ENCODE measurements at places on chromosomes 2 and 18.
A peak's percentile ranks its signal among the peaks of the same experiment; 100 is the strongest.

- peaks cover 5% of the 10 kb centered on the region for H3K27me3 ChIP-seq
- no peak overlapping the region for H3K27ac ChIP-seq
- DNase-seq = no peak
- H3K4me3 ChIP-seq = no peak overlapping the region
These were observed 155.0 kb downstream of the ZBTB7C start for GRCh38 chr18:48254077-48254602.

GRCh38 chr18:36533446-36534153 is 236.1 kb downstream of the FHOD3 start:
- H3K4me3 ChIP-seq = no peak overlapping the region
- H3K27ac ChIP-seq = no peak overlapping the region
- DNase-seq = no peak
- no peaks in the 10 kb centered on the region for H3K27me3 ChIP-seq
- H3K4me1 ChIP-seq = no peaks in the 10 kb centered on the region

GRCh38 chr18:49560624-49561288 is 1.1 kb upstream of the LIPG start:
- H3K27me3 ChIP-seq = peaks cover 15% of the 10 kb centered on the region
- peaks cover 5% of the 10 kb centered on the region for H3K4me1 ChIP-seq
- H3K36me3 ChIP-seq = no peaks in the 10 kb centered on the region
- peak overlapping the region; percentile 59 for H3K4me3 ChIP-seq

DNA sequence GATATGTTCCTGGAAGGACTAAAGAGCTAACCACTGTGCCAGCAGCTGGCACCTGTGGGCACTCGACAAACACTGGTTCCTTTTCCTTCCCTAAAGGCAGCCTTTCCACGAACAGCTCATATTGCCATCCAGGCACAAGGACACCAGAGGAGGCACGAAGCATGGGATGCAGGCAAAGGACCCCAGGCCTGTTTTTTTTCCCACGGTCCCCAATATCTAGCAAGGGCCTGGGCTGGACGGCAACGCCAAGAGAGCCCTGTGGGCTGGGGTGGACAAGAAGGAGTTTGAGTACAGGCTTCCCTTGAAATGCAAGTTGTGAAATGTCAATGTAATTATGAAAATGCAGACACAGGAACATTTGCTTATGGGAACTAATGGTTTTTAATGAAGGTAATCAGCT is 135.9 kb downstream of the CYP26B1 start:
- no peaks in the 10 kb centered on the region for H3K36me3 ChIP-seq
- H3K4me3 ChIP-seq = no peak overlapping the region
- no peak overlapping the region for H3K27ac ChIP-seq
- DNase-seq = no peak
- H3K27me3 ChIP-seq = no peaks in the 10 kb centered on the region

GRCh38 chr2:138877421-138877820 is 97.2 kb upstream of the NXPH2 start:
- no peaks in the 10 kb centered on the region for H3K27me3 ChIP-seq
- H3K4me1 ChIP-seq = no peaks in the 10 kb centered on the region
- no peak overlapping the region for H3K4me3 ChIP-seq
- no peak overlapping the region for H3K27ac ChIP-seq

DNA sequence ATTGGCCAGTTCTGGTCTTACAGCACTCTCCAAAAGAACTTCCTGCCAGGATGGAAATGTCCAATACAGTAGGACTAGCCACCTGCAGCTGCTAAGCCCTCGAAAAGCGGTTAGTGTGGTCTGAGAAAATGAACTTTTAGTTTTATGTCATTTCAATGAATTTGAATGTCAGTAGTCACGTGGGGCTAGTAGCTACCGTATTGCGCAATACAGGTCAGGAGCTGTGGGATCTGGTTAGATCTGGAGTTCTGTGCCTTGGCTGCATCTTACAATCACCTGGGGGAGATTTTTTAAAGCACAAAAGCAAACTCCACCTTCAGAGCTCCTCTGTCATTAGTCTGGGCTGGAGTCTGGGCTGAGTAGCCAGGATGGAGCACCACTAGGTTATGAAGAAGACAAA is 35.9 kb downstream of the C1QL2 start:
- no peaks in the 10 kb centered on the region for H3K27me3 ChIP-seq
- no peak overlapping the region for H3K4me3 ChIP-seq
- H3K36me3 ChIP-seq = no peaks in the 10 kb centered on the region
- H3K4me1 ChIP-seq = no peaks in the 10 kb centered on the region
- H3K27ac ChIP-seq = no peak overlapping the region

DNA sequence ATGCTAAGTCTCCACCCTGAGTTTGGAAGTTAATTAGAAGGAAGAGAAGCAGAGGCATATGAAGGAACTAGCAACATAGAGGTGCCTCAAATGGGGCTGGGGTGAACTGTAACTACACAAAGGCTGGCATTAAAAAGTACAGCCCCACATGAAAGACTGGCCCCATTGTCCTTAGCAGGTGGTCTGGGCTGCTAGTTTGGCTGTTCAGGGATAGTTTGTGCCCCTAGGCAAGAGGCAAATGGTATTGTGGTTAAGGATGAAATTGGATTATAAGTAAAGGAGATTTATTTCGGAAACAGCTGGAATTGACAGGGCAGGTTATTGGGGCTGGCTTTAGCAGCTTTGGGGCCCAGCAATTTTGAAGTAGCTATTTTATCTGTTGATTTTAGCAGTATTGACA is 365.7 kb upstream of the TNP1 start:
- H3K36me3 ChIP-seq = no peaks in the 10 kb centered on the region
- DNase-seq = no peak
- no peak overlapping the region for H3K27ac ChIP-seq
- H3K4me3 ChIP-seq = no peak overlapping the region
- H3K27me3 ChIP-seq = no peaks in the 10 kb centered on the region
- H3K4me1 ChIP-seq = peaks cover 12% of the 10 kb centered on the region

Data from fibroblast of lung (primary cell).